ENCODE measurements at places on chromosomes 3 and 15. TPM values are rescaled to one million over a fixed set of nuclear protein-coding genes. Genes with fewer than 3 reads are reported as not detected.

Gene KNG1
- total RNA-seq = not detected

Gene GOLGA8H
- 1.0 TPM for total RNA-seq

Gene PLS1
- total RNA-seq = 1.4 TPM

Gene APH1B
- 12.7 TPM for total RNA-seq

Gene RPP14
- total RNA-seq = 29.1 TPM

GRCh38 chr15:83174891-83175290 is 32.7 kb downstream of the HDGFL3 start:
- no peak for DNase-seq

DNA sequence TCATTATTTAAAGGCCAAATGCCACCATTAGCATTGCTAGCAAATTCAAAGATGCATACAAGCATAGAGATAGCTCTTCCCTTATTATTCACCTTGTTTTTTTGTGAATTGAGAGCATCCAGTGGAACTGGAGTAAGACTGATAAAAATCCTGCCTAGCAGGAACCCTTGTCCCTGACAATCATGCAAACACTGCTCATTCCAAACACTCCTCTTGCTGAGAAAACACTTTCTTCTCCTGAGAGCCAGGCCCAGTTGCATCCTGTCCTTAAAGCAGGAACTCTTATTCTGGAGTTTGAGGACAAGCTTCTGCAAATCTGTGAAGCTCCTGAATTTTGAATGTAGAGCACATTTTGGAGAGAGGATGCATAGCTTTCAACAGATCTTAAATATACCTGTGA is 49.3 kb upstream of the KCNMB2 start:
- DNase-seq = no peak

DNA sequence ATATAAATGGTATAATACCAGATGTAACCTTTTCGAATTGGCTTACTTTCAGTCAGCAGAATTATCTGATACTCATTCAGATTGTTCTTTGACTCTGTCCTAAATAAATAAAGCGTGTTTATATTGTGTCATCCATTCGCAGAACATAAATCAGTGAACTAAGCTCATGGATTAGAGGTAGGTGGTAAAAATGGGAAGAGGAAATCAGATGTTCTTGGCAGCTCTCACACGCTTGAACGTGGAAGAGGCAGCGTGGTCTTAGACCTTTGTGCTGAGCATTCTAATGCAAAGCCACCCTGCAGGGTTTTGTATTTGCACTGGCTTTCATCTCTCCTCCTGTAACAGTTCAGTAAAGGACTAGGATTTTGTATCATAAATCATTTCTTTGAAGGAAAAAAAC is 441.4 kb downstream of the GABRG3 start:
- no peak for DNase-seq

DNA sequence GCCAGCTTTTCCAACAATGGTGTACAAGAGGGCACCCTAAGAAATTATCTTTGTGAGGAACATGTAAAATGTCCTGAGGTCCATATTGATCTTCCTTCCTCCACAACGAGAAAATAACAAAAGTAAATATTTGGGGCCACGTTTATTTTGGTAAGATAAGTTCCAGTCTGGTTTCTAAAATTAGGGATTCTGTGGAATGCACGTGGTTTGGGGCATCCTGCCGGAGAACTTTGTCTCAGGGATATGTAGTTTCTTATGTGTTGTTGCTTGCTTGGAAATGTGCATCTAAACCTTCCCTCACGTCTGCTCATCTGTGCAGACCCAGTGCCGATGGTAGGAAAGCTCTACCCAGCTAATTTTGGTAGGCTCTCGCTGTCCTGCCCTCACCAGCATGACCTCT is 62.8 kb downstream of the CTDSPL start:
- no peak for DNase-seq

DNA sequence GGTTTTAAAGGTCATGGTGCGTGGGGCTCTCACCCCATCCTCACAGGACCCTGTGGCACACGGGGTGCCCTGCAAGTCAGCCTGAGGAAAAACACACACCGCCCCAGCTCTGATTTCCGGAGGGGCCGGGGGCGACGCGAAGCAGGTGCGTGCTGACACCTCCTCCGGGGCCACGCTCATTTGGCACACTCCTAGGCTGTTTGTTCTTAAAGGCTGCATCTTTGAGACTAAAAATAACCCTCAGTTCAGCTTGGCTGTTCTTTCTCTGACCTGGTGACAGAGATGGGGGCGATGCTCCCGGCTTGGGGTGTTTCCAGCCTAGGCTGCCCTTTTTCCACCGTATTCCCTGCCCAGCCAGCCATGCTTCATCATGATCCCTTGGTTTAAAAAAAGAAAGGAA is 141.5 kb upstream of the TPM1 start:
- no peak for DNase-seq

GRCh38 chr3:12663401-12663935 is 449 bp downstream of the RAF1 start:
- DNase-seq = peak; percentile 67

GRCh38 chr3:189103208-189103607 is 68.6 kb upstream of the TPRG1 start:
- no peak for DNase-seq

DNA sequence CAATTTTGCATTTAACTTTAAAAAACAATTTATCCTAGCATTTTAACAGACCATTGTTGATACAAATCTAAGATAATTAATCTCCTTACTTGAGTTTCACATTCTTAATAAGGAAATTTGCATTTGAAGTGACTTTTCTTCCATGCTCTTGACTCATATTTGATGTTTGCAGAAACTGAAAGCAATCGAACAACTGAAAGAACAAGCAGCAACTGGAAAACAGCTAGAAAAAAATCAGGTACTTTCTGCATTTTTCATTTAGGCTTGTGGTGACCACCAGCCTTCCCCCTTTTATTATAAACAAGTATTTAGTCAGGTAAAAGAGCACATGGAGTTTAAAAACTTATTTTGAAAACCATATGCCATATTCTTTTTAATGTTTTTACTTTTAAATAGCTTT is 20.1 kb upstream of the SELENOT start:
- DNase-seq = no peak

GRCh38 chr15:42457445-42458442 is 33.2 kb downstream of the ZNF106 start:
- peak; percentile 99 for DNase-seq

DNA sequence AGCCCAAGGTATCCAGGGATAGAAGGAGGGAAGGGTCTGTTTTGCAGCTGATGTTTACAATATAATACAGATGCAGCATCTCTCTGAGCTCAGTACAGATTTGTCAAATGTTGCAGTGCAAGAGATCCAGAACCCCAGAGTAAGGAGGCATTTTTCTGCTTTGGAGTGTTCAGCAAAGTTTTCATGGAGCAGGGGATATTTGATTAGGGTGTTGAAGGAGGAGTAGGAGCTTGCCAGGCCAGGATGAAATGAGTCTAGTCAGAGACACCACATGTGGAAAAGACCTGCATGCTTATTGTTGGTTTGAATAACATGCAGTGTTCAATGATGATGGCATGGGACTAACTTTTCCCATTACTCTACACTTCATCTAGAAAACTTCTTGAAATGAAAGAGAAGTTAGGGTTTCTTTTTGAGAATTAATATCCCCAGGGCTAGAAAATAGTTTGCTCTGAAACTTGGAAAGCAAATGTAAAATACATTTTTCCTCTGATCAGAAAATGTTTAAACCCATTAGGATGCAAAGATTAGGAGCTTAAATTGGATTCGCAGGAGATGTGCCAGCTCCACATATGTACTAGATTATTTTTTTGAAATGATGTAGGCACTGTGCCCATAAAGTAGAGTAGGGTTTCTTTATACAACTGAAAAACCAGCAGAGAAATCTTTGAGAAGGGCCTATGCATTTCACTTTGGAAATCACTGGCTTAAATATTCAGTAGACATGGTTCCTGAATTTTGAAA is 243.8 kb downstream of the CACNA2D3 start:
- DNase-seq = no peak

DNA sequence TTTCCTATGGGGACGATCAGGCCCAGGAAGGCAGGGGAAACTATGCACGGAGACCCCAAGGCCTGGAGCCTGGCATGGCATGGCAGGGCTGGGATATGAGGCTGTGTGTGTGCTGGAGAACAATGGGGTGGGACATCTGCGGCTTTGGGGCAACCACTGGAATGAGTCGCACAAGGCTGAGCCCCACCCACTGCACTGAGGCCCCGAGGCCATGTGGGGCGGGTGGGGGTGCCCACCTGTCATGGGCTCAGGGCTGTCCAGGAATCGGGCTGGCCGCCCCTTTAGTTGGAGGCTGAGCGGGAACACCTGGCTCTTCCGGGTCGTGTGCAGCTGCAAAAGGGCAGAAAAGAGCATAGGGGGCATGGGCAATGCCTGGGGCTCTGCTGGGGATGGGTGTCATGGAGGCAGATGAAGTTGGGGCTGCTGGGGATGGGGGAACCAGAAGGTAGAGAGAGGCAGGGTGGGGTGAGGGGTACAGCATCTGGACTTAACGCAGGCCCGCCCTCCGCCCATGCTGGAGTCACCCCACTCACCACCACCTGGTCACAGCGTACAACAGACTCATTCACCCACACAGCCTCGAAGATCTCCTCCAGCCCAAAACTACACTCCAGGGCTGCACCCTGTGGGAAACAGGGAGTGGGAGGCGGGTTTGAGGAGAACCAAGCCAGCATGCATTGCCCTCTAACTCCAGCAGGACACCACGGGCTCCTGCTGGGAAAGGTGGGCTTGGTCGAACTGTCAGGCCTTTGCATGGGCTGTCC is 31.1 kb downstream of the PLXND1 start:
- DNase-seq = no peak

GRCh38 chr15:74889390-74889882 is 406 bp upstream of the MPI start:
- peak; percentile 66 for DNase-seq

DNA sequence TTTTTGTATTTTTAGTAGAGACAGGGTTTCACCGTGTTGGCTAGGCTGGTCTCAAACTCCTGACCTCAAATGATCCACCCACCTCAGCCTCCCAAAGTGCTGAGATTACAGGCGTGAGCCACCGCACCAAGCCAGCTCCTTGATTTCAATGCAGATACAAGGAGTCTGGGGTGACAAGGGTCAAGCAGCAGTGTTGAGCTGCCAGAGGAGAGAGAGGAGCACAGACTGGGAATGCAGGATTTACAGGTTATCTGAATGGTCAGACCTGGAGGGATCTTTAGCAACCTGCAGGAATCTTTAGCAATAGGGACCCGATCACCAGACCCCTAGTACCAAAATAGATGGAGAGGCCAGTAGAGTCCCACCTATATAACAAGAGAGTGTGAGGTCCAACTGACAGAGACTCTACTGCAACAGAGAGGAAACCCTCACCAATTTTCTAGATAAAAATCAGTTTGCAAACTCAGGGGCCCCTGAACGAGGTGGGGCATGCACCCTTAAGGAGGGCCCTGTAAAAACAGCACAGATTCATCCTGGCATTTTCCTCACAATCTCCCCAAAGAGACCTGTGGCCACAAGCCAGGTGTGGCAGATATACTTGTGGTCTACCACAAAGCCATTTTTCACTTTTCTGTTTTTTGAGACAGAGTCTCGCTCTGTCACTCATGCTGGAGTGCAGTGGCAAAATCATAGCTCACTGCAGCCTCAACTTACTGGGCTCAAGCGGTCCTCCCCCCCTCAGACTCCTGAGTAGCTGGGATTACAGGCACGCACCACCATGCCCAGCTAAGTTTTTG is 10.7 kb upstream of the SHISA5 start:
- no peak for DNase-seq

DNA sequence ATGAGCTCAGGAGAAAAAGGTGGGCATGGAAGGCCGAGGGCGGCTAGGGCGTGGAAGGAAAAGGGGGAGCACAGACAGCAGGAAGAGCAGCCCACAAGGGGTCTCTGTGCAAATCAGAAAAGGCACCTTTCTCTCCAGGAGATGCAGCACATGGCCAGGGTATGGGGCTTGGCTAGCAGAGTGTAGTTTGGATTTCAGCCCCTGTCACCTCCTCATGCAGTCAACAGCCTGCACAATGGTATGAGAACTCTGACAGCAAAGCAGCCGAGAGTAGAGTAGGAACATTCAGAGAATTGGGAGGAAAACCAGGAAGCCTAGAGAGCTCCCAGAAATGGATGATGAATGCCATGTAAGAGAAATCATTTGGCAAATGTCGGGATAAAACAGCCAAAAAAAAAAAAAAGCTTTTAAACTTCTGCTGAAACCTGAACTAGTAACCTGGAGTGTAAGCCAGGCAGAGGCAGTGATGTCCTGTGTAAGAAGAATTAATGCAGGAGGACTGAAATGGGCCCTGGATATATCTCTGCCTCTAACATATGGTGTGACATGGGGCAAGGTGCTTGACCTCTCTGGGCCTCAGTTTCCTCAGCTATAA is 25.7 kb downstream of the FSTL1 start:
- DNase-seq = no peak

- DNase-seq = no peak
Observed at GRCh38 chr3:126704494-126705214, 614 bp downstream of the CHCHD6 start.

- peak; percentile 73 for DNase-seq
Observed at GRCh38 chr3:113249111-113249510, 37.8 kb downstream of the BOC start.

DNA sequence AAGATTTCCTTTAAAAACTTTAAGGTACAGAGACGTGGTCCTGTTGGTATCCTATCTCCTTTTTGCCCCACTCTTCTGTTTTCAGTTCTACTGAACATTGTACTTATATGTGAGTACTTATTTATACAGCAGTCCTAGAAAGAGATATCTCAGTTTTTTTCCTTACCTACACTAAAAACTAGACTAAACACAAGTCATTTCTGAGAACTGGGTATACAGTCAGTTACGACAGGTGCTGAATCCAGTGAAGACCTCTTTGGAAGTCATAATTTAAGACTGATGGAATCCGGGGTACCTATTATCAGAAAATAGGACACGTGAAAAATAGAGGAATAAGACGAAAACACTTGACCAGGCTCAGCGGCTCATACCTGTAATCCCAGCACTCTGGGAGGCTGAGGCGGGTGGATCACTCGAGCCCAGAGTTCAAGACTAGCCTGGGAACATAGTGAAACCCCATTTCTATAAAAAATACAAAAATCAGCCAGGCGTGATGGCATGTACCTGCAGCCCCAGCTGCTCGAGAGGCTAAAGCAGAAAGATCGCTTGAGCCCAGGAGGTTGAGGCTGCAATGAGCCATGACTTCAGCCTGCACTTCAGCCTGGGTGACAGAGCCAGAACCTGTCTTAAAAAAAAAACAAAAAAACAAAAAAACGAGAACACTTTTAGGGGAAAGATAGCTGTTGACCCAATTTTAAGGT is 76.3 kb downstream of the KLHL25 start:
- no peak for DNase-seq

- DNase-seq = peak; percentile 39
Observed at GRCh38 chr3:190155752-190156151, 35.1 kb upstream of the P3H2 start.

GRCh38 chr3:41155834-41156233 is 43.5 kb upstream of the CTNNB1 start:
- no peak for DNase-seq

GRCh38 chr3:154568064-154568463 is 138.1 kb upstream of the GPR149 start:
- no peak for DNase-seq

GRCh38 chr3:126533506-126533905 is 9.6 kb downstream of the CHST13 start:
- no peak for DNase-seq

- DNase-seq = no peak
Observed at GRCh38 chr3:26657348-26657976, 34.9 kb downstream of the LRRC3B start.

- DNase-seq = no peak
Observed at GRCh38 chr15:58346361-58346760, 85.4 kb upstream of the LIPC start.
